Peyer's patch (tissue), 4 donors: ENCODE measurements at places on chromosomes 16 and 17. TPM values are rescaled to one million over a fixed set of nuclear protein-coding genes. Genes with fewer than 3 reads are reported as not detected.

DNA sequence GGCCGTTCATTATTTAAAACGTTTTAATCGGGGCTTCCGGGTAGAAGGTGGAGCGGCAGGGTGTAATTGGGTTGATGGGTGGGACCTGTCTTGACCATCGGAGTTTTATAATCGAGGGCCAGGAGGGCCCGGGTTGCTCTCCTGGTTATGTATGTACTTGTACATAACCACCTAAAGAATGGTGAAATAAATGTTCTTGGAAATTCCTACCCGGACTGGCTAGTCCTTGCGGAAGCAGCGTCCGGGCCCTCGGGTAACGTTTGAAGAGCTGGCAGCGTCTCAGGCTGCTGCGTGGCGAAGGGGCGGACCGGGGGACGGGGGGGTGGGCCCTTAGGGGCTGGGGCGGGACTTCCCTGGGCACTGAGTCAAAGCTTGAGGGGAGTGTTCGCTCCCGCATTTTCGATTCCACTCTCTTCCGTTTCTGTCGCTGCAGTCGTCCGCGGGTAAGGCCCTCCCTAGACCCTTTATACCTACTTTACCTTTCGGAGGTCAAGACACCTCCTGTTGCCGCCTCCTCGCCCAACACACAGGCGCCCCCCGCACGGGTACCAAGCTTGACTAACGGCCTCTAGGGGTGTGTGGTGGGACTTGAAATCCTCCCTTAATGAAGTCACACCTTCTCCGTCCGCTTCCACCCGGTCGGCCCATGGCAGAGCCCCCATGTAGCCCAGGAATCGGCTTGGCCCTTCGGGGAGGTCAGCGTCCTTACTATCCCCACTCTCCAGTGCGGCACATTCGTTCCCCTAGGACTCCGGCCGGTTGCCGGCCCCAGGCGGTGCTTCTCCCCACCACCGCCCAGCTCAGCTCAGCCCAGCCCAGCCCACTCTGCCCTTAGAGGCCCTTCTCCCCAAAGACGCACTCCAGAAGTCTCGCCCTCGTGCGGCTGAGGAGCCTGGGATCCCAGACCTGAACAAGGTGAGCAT is at the start of gene TMEM106A:
Gene TMEM106A (plus strand): TSS at position 396 of the 923 bp plus-strand sequence. CDS start 1,167 bp downstream, outside the sequence.
- H3K4me3 ChIP-seq = peak within 1 kb of the TSS; percentile 53
- peak; percentile 84 for DNase-seq
- H3K27me3 ChIP-seq = no peaks in the 10 kb centered on the region
- peak within 1 kb of the TSS; percentile 83 for H3K27ac ChIP-seq
- no peaks in the 10 kb centered on the region for H3K4me1 ChIP-seq
- H3K36me3 ChIP-seq = no peaks in the 10 kb centered on the region

SLC35B1 gene
- total RNA-seq = 57.2 TPM

PRR35 gene
- not detected for total RNA-seq

ORC6 gene
- 1.9 TPM for total RNA-seq

- H3K27ac ChIP-seq = no peak overlapping the region
- H3K4me1 ChIP-seq = no peaks in the 10 kb centered on the region
- H3K27me3 ChIP-seq = no peaks in the 10 kb centered on the region
- H3K4me3 ChIP-seq = no peak overlapping the region
- no peaks in the 10 kb centered on the region for H3K36me3 ChIP-seq
- DNase-seq = no peak
Observed at GRCh38 chr17:65856865-65857264, 295.4 kb upstream of the AXIN2 start.

GRCh38 chr16:55482056-55482455 is 3.1 kb downstream of the MMP2 start:
- no peaks in the 10 kb centered on the region for H3K36me3 ChIP-seq
- H3K4me1 ChIP-seq = no peaks in the 10 kb centered on the region
- no peaks in the 10 kb centered on the region for H3K27me3 ChIP-seq

- H3K27me3 ChIP-seq = no peaks in the 10 kb centered on the region
- no peaks in the 10 kb centered on the region for H3K4me1 ChIP-seq
- H3K4me3 ChIP-seq = no peak overlapping the region
Observed at GRCh38 chr16:85854935-85855334, 44.0 kb upstream of the IRF8 start.
